Erythroblast (primary cell): ENCODE measurements at places on chromosomes 2 and 18.
A peak's percentile ranks its signal among the peaks of the same experiment; 100 is the strongest.

- peak; percentile 24 for DNase-seq
Observed at GRCh38 chr2:64482765-64483504, 29.0 kb downstream of the LGALSL start.

GRCh38 chr2:71926876-71927756 lies 220.5 kb downstream of the CYP26B1 start:
- DNase-seq: no peak

DNA sequence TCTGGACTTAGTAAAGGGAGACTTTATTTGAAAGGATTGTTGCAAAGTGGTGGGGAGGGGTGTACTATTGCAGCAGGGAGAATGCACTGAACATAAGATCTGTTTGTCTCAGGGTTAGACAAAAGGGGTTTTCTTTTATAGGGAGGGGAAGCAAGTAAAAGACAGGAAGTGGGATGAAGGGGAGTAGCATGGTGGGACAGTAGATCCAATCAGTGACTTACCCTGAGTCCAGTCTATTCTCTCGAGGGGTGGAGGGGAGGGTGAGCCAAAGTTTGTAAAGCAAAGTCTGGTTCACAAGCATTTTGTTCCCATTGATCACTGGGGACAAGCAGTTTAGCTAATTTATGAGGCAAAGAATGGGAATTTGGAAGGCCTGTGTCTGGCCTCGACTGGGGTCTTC lies 35.0 kb upstream of the CYP27C1 start:
- DNase-seq: no peak

DNA sequence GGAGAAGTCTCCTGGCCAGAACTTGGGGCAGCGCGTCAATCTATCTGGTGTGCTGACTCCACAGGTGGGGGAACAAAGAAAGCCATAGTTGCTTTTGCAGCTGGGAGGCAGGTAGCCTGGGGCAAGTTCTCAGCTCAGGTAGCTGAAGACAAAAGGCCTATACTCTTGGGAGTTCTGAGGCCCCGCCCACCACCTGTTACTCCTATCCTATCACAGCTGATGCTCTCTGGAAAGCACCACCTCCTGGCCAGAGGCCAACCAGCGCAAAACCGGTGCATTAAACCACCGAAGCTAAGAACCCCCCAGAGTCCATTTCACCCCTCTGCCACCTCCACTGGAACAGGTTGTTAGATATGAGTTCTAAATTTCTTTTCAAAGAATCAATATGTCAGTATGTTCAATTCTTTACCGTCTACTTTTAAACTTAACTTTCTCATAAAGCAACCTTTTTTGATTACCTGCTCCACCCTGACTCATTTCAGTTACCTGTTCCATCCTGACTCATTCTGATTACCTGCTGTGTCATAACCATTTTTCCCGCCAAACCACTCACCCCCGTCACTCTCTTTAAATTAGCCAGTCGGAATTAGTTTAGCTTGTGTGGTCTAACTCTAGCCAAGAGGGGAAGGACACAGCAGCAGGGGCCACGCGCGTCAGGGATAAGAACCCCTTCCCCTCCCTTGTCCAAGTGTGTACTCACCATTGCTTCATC lies 43.4 kb downstream of the UPP2 start:
- no peak for DNase-seq
